ENCODE measurements at places on chromosomes 7 and 10. TPM values are rescaled to one million over a fixed set of nuclear protein-coding genes. Genes with fewer than 3 reads are reported as not detected.
A peak's percentile ranks its signal among the peaks of the same experiment; 100 is the strongest.

Gene ACBD7
- total RNA-seq, result not detected

Gene NANOS1
- total RNA-seq, result not detected

DNA sequence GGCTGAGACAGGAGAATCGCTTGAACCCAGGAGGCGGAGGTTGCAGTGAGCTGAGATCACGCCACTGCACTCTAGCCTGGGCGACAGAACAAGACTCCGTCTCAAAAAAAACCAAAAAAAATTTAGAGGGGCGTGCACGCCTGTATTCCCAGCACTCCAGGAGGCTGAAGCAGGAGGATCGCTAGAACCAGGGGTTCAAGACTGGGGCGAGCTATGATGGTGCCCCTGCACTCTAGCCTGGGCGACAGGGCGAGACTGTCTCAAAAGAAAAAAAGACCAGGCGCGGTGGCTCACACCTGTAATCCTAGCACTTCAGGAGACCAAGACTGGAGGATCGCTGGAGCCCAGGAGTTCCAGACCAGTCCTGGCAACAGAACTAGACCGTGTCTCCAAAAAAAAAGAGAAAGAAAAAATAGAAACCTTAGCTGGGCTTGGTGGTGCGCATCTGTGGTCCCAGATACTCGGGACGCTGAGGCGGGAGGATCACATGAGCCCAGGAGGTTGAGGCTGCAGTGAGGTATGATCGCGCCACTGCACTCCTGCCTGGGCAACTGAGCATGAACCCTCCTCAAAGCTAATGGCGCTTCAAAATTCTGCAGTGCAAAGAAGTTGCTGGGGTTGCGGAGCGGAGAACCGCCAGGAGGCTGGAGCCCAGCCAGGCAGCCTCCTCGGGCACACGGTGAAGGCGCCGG lies 382 bp upstream of the MBLAC1 start:
- DNase-seq, result no peak

DNA sequence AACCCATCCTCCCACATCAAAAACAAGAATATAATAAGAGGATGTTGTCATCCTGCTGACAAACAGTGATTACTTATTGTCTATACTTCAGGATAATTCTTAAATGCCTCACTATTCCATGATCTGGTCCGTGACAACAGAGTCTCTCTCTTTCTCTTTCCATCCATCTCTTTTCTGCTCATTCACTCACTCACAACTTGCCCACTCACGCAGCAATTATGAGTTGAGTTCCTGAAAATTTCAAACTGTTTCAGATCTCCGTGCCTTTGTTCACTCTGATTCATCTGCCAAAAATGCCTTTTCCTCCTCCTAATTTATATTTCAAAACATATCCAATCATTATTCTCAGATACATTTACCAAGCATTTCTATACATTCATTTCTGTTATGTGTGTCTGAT lies 1.4 kb downstream of the OR6B1 start:
- DNase-seq, result no peak

GRCh38 chr10:13062803-13063202 lies 37.2 kb upstream of the OPTN start:
- DNase-seq, result no peak

Gene CHST3
- 7.0 TPM for total RNA-seq

- no peak for DNase-seq
Observed at GRCh38 chr7:6166443-6166891, 106.0 kb downstream of the CYTH3 start.

- no peak for DNase-seq
Observed at GRCh38 chr7:105760551-105761447, 115.6 kb downstream of the ATXN7L1 start.

Gene BEND7
- total RNA-seq, result 57.6 TPM

GRCh38 chr10:12455766-12456165 lies 106.4 kb downstream of the CAMK1D start:
- no peak for DNase-seq

GRCh38 chr7:92835261-92835850 lies 1.0 kb downstream of the CDK6 start:
- DNase-seq, result peak; percentile 88

- no peak for DNase-seq
Observed at GRCh38 chr10:77576444-77577032, 61.1 kb downstream of the KCNMA1 start.

GRCh38 chr7:47419471-47419870 lies 162.4 kb downstream of the TNS3 start:
- no peak for DNase-seq

DNA sequence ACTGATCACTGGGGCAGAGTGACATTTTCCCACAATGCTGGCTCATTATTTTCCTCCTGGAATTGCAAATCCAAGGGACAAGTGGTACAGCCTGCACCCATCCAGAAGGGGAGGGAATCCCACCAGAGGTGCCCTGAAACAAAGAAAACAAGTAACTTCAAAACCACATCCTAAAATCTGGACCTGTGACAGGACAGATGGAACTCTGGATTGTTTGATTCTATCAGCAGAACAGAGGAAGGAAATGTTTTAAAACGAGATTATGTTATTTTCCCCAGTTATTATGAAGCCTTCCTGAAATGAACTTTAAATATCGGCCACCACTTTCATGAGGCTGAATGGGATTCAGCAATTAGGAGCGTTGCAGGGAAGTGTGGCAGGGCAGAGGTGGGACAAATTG lies 62.2 kb upstream of the ECHDC3 start:
- no peak for DNase-seq

GRCh38 chr10:17847585-17848296 lies 38.6 kb downstream of the MRC1 start:
- peak; percentile 24 for DNase-seq

Measured in upper lobe of left lung (tissue), 6 donors.